Mesothelial cell of epicardium (in vitro differentiated cells): ENCODE measurements at places on chromosomes 4 and X. TPM values are rescaled to one million over a fixed set of nuclear protein-coding genes. Genes with fewer than 3 reads are reported as not detected.

FMR1NB gene
- total RNA-seq = not detected in 3 replicates

DNA sequence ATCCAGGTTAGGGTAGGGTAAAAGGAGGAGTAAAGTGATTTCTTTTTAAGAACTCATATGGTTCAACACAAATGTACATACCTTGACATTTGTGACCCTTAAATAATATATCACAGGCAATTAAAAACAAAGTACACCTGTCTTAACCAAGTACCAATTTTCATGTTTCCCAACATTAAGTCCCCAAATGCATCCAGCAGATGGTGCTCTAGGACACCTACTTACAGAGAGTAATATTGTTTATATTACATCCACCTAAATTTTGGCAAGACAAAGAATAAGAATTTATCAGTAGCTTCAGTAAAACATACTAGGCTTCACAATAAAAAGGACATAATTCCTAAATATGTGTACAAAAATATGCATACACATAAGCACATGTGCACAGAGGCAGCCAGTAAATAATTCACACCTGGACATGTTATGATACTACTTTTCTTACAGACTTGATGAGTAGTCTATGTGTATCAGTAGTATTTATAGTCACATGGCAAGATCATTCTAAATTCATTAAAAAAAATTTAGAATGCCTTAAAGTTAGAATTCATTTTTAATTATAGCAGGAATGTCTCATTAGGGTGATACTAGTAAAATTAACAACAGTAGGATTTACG, 219.7 kb downstream of the DCLK2 start:
- no peak for DNase-seq

TSPAN7 gene
- 9.0 to 11.8 TPM (median 10.1 TPM) in 3 replicates for total RNA-seq

ZNF718 gene
- total RNA-seq = 10.1 to 11.1 TPM (median 10.8 TPM) in 3 replicates

GRCh38 chr4:150461957-150462356, 120.0 kb upstream of the MAB21L2 start:
- no peak for DNase-seq
